ENCODE measurements at places on chromosomes 6 and 20.

- DNase-seq = no peak
Measured at GRCh38 chr20:47227576-47227975, 128.9 kb downstream of the ZMYND8 start.

DNA sequence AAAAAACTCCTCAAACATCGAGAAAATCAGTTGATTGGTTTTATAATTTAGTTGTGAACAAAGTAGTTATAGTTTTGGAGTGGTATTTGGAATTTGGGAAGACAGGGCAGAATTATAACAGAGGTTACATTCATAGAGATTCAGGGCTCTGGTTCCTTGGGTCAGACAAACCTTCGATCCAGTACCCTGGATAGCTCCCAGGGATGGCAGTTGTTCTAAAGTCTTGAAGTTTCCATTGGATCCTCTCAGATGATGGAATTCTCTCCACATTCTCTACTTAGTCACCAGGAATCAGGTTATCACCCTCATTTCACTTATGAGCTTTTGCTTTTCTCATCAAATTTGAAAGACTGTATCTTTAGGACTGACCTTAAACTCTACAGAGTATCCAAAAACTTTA is 285.1 kb downstream of the CENPW start:
- no peak for DNase-seq

DNA sequence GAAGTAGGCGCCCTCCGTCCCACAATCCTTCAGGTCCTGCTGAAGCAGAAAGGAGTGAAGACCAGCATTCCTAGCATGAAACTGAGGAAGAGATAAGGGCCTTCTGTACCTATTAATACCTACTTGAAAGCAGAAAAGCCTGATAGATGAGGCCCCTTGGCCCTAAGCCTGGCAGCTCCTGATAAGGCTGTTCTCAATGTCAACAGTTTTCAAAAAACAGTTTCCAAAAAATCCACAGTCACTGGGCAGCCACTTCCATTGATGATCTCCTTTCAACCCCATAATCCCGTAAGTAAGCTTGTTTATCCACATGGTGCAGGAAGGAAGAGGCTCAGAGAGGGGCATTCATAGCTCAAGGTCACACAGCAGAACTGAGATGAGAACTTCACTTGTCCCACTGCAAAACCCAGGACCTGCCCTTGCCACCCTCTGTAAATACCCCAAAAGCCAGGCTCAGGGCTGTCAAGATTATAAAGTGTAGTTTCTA is 2.8 kb upstream of the E2F1 start:
- no peak for DNase-seq

DNA sequence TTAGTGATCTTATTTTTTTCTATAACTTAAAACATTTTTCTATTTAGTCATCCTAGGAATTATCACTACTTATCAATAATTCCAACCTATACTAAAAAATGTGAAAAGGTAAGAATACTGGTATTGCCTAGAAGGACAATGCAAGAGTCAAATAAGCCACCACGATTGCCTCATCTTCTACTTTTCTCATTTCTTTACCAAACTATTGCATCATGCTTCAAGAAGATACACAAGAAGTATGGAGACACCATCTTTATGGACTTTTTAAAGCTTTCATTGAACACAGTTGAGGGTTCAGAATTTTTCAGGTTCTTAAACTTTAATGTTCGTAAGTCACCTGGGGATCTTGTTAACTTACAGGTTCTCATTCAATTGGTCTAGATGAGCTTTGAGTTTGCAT is 25.9 kb downstream of the ELOVL2 start:
- no peak for DNase-seq

- no peak for DNase-seq
Measured at GRCh38 chr6:122374307-122374706, 25.1 kb upstream of the HSF2 start.

- DNase-seq = no peak
Measured at GRCh38 chr6:142692942-142693341, 252.0 kb downstream of the HIVEP2 start.

DNA sequence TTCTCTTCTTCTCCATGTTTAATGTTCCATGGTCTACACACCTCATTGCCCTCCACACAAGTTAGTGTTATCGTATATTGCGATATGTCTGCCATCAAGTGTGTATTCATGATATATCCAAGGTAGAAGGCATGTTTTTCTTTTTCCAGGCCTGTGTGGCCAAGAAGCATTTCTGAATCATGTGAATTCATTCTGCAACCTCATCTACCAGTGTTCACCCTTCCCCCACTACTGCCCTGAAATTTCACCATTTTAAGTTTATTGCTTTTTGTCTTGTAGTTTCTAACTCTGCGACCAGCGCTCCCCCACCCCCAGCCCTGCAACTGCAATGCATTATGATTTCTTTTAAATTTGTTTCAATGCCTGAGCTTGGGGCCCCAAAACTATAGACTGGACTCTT is 618.0 kb upstream of the FLRT3 start:
- no peak for DNase-seq

DNA sequence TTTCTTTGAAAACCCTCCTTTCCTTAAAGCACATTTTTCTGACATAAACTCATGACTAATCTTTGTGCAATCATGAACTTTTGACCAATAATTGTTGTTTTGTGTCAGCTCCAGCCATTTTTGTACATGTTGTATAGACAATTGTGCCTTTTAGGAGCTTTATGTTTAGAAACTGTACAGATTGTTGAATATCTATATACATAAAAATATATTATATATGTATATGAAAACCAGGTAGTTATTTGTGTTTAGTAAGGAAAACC is 125.7 kb upstream of the EDN1 start:
- no peak for DNase-seq

DNA sequence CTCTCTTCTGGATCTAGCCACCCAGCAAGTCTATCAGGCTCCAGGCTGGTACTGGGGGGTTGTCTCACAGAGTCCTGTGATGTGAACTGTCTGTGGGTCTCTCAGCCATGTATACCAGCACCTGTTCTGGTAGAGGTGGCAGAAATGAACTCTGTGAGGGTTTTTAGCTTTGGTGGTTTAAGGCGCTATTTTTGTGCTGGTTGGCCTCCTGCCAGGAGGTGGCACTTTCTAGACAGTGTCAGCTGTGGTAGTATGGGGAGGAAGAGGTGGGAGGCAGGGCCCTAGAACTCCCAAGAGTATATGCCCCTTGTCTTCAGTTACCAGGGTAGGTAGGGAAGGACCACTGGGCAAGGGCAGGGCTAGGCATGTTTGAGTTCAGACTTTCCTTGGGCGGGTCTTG is 75.8 kb downstream of the SNAP91 start:
- no peak for DNase-seq

DNA sequence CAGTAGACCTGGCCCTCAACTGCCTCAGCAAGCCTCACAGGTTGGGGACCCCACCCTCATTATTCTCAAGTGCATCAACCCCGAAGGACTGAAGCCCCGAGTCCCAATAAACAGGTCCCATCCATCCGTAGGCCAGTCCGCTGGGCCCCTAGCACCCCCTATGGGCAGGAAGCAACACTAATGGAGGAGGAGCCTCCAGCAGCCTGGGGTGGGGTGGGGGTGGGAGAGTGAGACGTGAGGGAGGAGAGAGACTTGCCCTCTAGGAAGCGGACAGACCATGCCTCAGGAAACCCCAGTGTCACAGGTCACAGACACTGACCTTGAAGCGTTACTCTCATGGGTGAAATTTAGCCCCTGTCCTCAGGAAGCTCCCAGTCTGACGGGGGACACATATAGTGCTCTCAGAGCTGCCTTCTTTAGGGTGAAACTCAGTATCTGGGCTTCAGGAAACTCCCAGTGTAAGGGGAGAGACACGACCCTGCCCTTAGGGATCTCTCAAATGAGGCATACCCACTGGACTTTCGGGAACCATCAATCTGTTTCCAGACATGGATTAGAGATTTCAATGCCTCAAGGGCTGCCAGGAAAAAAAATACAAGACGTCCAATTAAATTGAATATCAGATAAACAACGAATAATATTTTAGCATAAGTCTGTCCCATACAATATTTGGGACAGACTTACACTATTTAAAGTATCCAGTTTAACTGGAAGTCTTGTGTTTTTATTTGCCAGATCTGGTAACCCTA is 125.8 kb downstream of the MRPL14 start:
- DNase-seq = no peak

DNA sequence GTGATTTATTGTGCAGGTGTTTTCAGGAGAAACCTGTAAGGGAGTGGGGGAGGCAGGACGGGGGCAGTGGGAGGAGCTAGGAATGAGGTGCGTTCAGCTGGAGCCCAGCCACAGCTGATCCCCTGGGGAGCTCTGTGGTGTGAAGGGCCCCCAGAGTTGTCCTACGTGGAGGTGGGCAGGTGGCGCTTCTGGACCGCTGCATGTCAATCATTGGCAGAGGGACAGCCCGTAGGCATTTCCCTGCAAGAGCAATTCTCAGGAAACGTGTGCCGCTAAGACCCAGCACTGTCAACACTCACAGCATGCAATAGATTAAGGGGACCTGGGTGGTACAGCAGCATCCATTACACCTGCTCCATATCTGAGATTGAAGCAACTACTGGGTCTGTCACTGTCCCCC is 88.0 kb downstream of the PRND start:
- no peak for DNase-seq

DNA sequence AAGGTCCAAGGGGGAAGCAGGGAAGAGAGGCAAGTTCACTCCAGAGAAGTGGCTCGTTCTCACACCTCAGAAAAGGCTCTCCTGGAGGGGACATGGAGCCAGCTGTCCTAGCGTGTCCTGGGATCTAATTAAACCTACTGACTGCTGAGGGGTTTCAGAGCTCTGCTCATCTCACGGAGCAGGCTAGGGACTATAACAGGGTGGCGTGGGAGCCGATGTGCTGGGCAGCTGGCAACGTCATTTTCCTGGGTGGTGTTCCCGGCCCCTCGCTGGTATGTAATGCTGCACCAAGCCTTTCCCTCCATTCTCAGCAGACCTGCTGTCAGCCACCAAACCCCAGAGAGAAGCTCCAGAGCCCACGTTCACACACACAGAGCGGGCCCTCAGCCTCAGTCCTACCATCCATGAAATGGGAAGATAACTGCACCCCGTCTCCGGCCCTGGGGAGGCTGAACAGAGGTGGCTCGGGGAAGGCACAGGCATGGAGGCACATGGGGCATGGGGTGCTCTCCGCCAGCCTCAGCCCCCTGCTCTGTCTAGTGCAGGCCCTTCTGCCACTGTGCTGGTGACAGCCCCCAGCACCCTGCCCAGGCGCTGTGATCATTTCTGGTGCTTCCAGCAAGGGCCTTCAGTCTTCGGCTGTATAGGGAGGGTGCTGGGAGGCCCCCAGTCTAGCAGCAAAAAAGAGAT is 1.9 kb downstream of the CST7 start:
- DNase-seq = no peak

GRCh38 chr20:56017560-56017959 is 12.2 kb upstream of the CBLN4 start:
- no peak for DNase-seq

- DNase-seq = no peak
Measured at GRCh38 chr6:108736832-108737231, 111.4 kb upstream of the ARMC2 start.

GRCh38 chr6:124722141-124722878 is 239.9 kb upstream of the RNF217 start:
- no peak for DNase-seq

DNA sequence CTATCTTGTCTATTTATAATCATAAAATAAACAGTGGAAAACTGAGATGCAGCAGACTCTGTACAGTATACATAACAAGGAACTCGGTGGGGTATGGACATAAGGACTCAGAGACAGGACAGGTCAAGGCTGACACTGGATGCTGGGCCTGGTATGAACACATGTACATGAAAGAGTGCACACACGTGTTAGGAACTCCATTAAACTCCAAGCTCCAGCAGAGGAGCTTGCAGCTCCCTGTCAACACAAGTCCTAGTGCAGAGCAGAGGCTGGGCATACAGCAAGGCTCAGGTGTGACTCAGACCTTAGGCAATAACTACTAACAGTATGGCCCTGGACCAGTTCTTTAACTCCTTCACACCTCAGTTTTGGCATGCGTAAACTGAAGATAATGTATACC is 17.1 kb downstream of the NAPB start:
- DNase-seq = no peak

- DNase-seq = no peak
Measured at GRCh38 chr6:162622572-162622971, 105.0 kb downstream of the PRKN start.

- DNase-seq = no peak
Measured at GRCh38 chr6:32752580-32752979, 10.8 kb downstream of the HLA-DQB2 start.
